ENCODE measurements at places on chromosomes 13 and 19.

- no peak for DNase-seq
These were observed 43.5 kb downstream of the ATP8A2 start for GRCh38 chr13:25415241-25415640.

GRCh38 chr13:113617961-113618360, 33.4 kb downstream of the TFDP1 start:
- DNase-seq: no peak

DNA sequence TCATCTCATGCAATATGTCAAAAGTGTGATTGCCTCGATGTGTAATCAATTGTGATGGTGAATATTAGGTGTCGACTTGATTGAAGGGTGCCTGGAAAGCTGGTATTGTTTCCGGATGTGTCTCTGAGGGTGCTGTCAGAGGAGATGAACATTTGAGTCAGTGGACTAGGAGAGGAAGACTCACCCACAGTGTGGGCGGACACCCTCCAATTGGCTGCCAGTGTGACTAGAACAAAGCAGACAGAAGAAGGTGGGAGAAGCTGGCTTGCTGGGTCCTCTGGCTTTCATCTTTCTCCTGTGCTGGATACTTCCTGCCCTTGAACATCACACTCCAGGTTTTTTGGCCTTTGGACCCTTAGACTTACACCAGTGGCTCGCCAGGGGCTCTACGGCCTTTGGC, 15.5 kb upstream of the CABP5 start:
- DNase-seq: no peak

DNA sequence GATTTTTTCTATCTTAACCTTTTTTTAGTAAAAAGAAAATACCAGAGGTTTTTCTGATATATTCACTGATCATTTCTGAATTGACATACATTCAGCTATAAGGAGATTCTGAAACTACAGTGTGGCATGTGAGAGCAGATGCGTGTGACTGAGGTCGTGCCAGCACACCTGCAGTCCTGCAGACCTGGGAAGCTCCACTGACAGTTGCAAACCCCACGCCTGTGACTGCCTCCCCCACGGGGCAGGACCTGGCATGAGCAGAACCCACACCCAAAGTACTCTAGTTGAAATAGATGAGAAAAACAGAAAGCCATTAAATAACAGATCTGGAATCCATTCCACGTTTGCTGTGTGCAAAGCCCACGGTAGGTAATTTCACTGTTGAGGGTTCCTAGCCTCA, 80.7 kb downstream of the TEX29 start:
- no peak for DNase-seq

- DNase-seq: no peak
These were observed 202.1 kb upstream of the GPR12 start for GRCh38 chr13:26962671-26963070.

DNA sequence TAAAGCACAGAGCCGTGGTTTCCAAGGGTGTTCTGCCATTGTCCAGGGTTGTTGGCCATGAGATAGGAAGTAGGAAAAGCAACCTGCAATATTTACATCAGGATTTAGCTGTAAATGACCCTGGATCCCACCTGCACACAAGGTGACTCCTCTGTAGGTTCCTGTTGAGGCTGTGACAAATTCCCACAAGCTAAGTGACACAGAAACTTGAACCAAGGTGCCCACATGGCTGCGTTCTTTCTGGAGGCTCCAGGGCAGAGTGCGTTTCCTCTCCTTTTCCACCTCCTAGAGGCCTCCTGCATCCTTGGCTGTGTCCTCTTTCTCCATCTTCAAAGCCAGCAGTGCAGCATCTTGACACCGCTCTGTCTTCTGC, 11.9 kb downstream of the CEACAM21 start:
- DNase-seq: no peak

All from GM03348 (cell line).